Sciatic nerve (tissue), 2 donors: ENCODE measurements at places on chromosomes 5 and 9. TPM values are rescaled to one million over a fixed set of nuclear protein-coding genes. Genes with fewer than 3 reads are reported as not detected.

The RNF224 gene
- total RNA-seq, result not detected

The PCDHGC3 gene
- total RNA-seq, result 71.4 TPM

The FBXO4 gene
- 12.2 TPM for total RNA-seq

The CCDC180 gene
- total RNA-seq, result 8.2 TPM

The TTC16 gene
- 0.13 TPM for total RNA-seq

The MAML1 gene
- 32.5 TPM for total RNA-seq

The ANKRD20A1 gene
- total RNA-seq, result 4.1 TPM

The LRRC70 gene
- total RNA-seq, result 10.4 TPM

The PCDHB7 gene
- total RNA-seq, result 5.0 TPM

The CORO2A gene
- 3.7 TPM for total RNA-seq

The NXNL2 gene
- 1.3 TPM for total RNA-seq

The LMBRD2 gene
- total RNA-seq, result 18.5 TPM

The LVRN gene
- 5.6 TPM for total RNA-seq

The CHSY3 gene
- total RNA-seq, result 4.0 TPM

The IL33 gene
- 61.1 TPM for total RNA-seq

The RXRA gene
- total RNA-seq, result 78.1 TPM
